NCI-H460 (cell line): ENCODE measurements at places on chromosomes 5 and 9. TPM values are rescaled to one million over a fixed set of nuclear protein-coding genes. Genes with fewer than 3 reads are reported as not detected.
A peak's percentile ranks its signal among the peaks of the same experiment; 100 is the strongest.

GRCh38 chr5:141003791-141004611 is 37.7 kb downstream of the PCDHAC2 start:
- DNase-seq, result no peak

DNA sequence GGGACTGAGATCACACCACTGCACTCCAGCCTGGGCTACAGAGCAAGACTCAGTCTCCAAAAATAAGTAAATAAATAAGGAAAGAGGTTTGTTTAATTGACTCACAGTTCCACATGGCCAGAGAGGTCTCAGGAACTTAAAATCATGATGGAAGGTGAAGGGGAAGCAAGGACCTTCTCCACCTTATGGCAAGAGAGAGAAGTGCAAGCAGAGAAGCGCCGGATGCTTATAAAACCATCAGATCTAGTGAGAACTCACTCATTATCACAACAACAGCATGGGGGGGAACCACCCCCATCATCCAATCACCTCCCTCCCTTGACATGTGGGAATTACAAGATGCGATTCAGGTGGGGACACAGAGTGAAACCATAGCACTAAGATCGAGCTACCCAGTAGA is 22.8 kb upstream of the RGMB start:
- no peak for DNase-seq

GRCh38 chr5:16849775-16850174 is 86.3 kb downstream of the MYO10 start:
- no peak for DNase-seq

DNA sequence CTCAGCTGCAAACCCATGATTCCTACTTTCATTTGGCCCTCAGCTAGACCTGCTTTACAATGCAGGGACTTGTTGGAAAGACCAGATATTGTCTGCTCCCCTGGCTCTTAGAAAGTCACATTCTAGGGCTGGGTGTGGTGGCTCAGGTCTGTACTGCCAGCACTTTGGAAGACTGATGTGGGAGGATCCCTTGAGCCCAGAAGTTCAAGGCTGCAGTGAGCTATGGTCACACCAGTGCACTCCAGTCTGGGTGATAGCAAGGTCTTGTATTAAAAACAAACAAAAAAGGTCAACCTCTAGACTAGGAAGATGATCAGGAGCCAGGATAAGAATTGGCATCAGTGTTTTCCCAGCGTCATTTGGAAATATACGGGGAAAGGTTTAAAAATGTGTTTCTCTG is 145.8 kb downstream of the PALM2AKAP2 start:
- no peak for DNase-seq

GRCh38 chr5:543351-543750 is 19.1 kb upstream of the SLC9A3 start:
- DNase-seq, result no peak

GRCh38 chr9:36484124-36484523 is 84.1 kb upstream of the RNF38 start:
- DNase-seq, result no peak

The ANKRD20A1 gene
- total RNA-seq, result 0.02 TPM in 1 of 2 replicates, not detected in the other

DNA sequence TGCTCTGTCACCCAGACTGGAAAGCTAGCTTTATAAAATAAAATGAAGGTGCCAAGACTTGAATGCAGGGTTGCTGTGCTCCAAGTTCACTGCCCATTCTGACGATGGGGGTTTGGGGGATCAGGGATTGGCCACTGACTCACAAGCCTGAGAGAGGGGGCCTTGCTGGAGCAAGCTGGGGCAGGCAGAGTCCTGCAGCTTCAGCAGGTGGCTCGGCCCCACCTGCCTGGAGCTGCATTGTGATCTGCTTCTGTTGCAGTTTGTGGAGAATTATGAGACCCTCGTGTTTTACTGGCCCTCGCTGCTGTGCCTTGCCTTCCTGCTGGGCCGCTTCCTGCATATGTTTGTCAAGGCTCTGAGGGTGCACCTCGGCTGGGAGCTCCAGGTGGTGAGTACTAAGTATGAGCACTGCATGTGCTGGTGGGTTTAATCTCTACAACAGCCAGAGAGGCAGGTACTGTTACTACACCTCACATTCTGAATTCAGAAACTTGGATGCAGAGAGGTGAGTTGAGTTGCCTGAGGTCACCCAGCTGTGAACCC is 31.1 kb upstream of the CCDC180 start:
- DNase-seq, result no peak

DNA sequence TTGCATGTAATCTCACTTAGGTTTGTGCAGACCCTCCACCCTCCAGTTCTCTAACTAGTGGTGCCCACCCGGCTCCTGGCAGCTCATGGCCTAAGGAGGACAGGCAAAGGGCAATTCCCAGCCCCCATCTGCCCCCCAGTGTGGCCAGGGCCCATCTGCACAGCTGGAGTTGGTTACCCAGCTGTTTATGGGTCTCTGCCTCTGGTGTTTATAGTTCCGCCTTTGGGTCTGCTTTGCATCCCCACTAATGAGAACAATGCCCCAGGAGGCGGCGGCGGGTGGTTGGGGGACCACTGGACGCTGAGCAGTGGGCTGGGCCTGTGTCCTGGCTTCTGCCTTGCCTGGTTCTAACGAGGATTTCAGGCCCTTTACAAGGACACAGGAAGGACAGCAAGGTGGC is 62.4 kb downstream of the NDST1 start:
- no peak for DNase-seq

The MEIKIN gene
- total RNA-seq, result not detected in 2 replicates

DNA sequence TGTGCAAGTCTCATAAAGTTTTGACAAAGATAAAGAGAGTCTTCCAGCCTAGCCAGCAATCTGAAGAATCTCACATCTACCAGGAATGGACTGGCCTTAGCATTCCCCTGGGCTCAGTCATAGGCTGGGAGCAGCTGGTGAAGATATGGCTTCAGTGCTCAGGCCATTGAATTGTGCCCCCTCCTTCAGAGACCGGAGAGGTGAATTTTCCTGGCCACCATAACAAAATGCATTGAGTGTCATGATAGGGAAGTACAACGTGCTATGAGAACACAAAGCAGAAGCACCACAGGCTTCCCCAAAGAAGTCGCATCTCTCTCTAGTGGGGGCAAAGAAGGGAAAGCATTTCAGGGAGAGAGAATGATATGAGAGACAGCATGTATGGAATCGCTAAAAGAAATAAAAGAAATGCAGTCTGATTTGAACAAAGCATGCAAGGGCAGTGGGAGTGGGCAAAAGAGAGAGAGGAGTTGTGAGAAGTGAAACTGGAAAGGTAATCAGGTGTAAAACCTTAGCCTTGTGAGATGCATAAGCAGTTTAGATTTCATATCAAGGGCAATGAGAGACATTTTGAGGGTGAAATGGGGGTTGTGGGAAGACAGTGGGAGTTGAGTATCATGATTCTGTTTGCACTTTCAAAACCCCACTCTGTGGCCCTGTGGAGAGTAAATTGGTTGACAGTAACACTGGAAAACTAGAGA is 57.1 kb upstream of the NMUR2 start:
- no peak for DNase-seq

The PCDHB11 gene
- 5.4 and 6.0 TPM in 2 replicates for total RNA-seq

DNA sequence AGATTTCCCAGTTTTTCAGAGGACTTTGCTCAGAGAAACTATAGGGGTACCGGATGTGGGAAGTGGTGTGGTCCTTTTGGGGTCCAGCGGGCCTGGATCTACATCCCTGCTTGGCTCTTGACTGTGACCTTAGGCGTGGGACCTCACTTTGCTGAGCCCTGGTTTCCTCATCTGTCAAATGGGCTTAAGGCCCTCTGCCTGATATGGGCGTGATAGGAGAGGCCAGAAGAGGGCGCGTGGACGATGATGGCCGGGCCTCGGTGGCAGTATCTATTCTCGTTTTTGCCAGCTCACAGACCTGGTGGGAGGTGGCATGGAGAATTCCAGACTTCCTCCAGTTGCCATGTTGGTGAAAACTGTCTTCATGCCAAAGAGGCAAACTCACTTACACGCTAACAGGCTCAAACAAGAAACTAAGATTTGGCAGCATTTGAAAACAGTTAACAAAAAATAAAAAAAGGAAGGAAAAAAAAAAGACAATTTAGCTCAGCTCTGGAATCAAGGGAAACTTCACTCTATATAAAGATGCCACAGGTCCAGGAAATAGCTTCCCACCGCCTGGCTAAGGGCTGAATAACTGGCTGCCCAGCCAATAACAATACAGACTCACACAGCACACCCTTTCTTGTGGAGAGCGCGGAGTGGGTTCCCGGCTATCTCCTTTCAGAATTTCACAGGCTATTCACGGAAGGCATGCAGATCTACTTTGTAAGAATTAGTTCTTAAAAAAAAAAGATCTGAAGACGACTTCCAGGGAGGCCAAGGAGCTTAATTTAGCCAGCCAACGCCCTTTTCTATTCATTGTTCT is 1.7 kb downstream of the SH3PXD2B start:
- peak; percentile 53 for DNase-seq

The RNF183 gene
- total RNA-seq, result 0.32 TPM in 1 of 2 replicates, not detected in the other

GRCh38 chr5:107553117-107553555 is 117.6 kb downstream of the EFNA5 start:
- DNase-seq, result peak; percentile 56

The STOML2 gene
- 205 and 206 TPM in 2 replicates for total RNA-seq

The MBLAC2 gene
- 5.6 and 7.8 TPM in 2 replicates for total RNA-seq

GRCh38 chr9:73026375-73026774 is 73.5 kb upstream of the ALDH1A1 start:
- no peak for DNase-seq

The PCDHB6 gene
- total RNA-seq, result not detected in 2 replicates

The PRDM9 gene
- total RNA-seq, result not detected in 2 replicates

DNA sequence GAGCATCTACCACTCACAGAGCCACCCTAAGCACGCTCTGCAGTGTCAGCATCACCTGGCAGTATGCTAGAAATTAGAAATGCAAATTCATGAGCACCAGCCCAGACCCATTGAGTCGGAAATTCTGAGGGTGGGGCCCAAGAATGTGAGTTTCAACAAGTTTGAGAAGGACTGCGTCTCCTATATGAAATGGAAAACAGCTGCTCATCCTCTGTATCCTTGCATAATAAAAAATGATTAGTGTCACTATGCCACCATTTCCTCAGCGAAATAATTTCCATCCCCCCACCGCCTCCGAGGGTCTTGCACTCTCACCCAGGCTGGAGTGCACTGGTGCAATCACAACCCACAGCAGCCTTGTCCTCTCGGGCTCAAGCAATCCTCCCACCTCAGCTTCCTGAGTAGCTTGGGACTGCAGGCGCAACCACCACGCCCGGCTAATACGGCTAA is 1.3 kb upstream of the IQGAP2 start:
- DNase-seq, result no peak

DNA sequence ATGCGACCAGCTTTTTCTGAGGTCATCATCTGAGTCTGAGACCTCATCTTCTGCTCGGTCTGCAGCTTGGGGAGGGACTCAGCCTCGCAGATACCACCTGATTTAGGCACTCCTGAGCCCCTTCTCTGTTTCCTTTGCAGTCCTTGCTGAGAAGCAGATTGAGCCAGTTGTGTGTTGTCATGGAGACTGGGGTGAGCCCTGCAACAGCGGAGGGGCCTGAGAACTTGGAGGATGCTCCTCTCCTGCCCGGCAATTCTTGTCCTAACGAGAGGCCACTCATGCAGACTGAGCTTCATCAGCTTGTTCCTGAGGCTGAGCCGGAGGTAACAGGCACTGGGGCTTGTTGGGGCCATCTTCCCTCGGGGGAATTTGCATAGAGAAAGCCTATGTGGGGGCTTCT is 19.2 kb downstream of the TEX53 start:
- DNase-seq, result no peak

The F12 gene
- 10.9 and 12.8 TPM in 2 replicates for total RNA-seq

GRCh38 chr5:147303976-147304375 is 69.2 kb downstream of the STK32A start:
- no peak for DNase-seq

DNA sequence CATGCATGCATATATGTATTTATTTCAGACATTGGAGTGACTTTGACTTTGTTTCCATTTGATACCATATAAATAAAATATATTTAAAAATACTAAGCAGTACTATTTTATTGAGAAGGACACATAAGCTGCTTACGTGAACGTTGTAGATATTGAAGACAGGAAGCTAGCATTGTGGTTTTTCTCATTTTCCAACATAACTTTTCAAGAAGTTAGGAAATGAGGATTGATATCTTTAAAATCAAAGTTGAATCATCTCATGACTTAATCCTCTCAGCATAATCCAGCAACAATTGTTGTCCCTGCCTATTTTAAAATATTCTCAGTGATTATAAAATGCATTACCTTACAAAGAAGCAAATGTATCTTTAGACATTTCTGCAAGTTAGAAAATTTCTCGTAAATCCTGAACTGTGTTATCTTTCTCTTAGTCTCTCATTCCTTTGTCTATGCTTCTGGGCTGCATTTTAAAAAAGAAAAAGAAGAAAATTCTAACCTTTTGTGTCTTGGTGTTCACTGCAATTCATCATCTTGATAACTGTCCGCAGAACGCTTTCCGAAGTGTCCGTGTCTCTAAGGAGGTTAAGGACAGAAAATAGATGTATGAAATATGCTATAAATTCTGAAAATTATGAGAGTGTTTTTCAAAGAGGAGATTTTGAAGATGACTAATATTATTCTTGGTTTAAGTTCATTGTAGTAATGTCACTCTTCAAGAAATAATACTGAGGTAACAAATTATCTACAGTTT is 1089.9 kb upstream of the CDH6 start:
- no peak for DNase-seq

The PCDHGB5 gene
- 0.72 and 1.6 TPM in 2 replicates for total RNA-seq

The SOHLH1 gene
- total RNA-seq, result not detected in 2 replicates

The PCDHB7 gene
- 0.17 and 0.25 TPM in 2 replicates for total RNA-seq

DNA sequence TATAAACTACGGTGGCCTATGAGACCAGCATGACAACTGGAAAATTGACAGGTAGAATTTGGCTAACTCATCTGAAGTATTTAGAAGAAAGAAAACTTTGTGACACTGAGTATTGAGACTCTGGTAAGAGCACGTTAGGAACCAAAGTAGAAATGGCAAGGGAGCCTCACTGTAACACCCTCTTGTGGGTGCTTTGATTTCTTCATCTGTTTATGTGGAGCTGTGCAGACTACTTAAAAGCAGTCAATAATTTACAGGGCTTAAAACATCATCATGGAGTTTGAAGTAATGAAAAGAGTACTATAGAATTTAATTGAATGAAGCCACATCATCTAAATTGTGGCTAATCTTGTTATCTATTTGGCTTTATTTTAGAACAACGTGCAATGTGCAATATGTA is 414.2 kb downstream of the CCDC171 start:
- no peak for DNase-seq

DNA sequence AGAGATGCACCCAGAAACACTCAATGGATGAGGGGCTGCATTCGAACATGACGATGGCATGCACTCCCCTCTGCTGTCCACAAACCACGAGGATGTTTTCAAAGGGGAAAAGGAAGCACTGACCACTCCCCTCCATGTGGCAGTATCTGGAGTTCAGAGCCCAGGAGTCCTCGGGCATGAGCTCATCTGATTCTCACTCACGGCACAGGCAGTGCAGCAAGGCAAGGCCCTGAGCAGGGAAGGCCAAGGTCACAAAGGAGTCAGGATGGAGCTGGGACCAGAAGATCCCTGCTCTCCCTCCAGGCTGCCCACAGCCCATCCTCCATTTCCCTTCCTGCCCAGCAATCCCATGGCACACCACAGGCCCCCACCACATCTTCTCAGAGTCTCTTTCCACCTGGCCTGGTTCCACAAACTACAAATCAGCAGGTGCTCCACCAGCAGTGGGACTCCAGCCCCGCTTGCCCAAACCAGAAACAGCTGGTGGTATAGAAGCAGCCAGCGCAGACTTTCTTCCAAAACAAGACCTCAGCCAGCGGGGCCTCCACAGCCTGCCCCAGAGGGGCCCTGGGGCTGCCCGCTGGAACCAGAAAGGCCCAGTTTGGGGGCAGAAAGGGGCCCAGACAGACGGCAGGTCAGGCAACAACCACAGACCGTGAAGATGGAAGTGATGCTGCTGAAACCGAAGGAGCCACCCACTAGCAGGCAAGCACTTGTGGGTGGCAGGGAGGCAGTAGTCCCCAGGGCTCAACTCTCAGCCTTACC is 12.2 kb downstream of the TNIP1 start:
- no peak for DNase-seq

- DNase-seq, result no peak
Observed at GRCh38 chr5:150671509-150672236, 10.6 kb downstream of the MYOZ3 start.

The EDIL3 gene
- total RNA-seq, result 33.7 and 39.4 TPM in 2 replicates

The REEP5 gene
- total RNA-seq, result 58.2 and 61.3 TPM in 2 replicates
